ENCODE measurements at places on chromosomes 6 and 20.

GRCh38 chr6:99603421-99604165 lies 3.0 kb upstream of the PRDM13 start:
- DNase-seq = no peak

- DNase-seq = no peak
Measured at GRCh38 chr20:44040202-44040915, 125.7 kb downstream of the TOX2 start.

- DNase-seq = no peak
Measured at GRCh38 chr6:11779329-11780096, 910 bp upstream of the ADTRP start.

DNA sequence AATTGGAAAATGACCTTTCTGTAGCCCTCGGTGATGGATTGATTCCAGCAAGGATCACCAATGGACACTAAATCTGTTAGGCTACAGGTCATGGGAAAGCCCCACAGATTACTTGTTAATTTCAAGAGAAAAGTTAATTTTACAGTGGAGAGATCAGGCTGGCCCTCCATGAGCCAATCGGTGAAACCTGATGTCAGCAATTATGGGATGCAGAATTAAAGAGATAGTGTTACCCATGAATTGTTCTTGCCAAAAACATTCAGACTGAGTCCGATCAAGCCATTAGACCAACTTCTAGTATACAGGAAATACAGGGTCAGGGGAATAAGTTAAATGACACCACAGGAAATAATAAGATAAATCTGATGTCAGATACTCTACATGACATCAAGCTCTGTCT lies 214.9 kb upstream of the SYNDIG1 start:
- no peak for DNase-seq

DNA sequence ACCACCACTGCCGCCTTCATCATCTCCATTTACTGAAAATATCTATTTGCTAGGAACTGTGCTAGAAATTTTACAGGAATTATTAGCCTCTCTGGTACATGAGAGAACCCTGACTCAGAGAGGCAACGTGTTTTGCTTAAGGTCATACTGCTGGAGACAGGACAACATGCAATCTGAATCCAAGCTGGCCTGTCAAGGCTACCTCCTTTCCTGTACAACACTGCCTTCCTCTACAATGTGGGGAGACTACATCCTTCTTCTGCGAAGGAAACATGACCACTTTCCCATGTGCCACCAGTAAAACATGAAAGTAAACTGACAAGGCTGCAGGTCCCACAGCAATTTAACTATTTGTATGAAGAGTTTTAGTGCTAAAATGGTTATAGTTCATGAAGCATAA lies 200.9 kb downstream of the BACH2 start:
- no peak for DNase-seq

DNA sequence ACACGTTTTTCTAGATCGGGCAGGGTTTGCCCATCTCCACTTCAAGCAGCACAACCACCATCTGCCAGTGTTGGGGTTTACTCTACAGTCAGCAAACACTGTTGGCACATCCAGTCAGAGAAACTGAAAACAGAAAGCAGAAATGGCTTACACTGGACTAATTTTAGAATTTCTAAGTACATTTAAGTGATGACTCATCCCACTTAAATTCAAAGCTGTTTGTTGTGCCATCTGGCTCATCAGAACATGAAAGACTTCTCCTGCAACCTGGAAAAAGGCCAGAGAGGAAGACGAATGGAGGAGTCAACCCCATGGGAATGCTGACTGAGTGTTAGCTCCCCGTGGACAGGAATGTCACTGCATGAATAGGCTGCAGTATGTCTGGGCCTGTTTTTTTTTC lies 21.8 kb downstream of the FAM209B start:
- DNase-seq = peak; percentile 98

DNA sequence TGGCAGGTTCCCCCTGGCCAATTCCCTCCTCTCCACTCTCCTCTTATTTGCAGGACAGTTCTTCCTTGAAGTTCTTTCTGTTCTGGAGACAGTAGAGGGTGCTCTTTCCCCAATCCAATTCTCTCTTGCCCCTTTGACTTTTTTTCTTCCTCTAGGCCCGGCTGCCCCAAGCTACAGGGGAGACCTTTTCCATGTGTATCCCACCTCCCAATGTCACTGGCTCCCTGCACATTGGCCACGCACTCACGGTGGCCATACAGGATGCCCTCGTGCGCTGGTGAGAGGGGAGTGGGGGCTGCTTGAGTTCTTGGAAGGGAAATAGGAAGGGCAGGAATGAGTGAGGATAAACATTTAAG lies 1.5 kb downstream of the VARS2 start:
- peak; percentile 72 for DNase-seq

GRCh38 chr6:155528982-155529453 lies 73.4 kb upstream of the NOX3 start:
- peak; percentile 90 for DNase-seq

- DNase-seq = peak; percentile 73
Measured at GRCh38 chr6:100237821-100238220, 226.9 kb downstream of the SIM1 start.

GRCh38 chr6:14428269-14428668 lies 310.7 kb downstream of the CD83 start:
- no peak for DNase-seq

DNA sequence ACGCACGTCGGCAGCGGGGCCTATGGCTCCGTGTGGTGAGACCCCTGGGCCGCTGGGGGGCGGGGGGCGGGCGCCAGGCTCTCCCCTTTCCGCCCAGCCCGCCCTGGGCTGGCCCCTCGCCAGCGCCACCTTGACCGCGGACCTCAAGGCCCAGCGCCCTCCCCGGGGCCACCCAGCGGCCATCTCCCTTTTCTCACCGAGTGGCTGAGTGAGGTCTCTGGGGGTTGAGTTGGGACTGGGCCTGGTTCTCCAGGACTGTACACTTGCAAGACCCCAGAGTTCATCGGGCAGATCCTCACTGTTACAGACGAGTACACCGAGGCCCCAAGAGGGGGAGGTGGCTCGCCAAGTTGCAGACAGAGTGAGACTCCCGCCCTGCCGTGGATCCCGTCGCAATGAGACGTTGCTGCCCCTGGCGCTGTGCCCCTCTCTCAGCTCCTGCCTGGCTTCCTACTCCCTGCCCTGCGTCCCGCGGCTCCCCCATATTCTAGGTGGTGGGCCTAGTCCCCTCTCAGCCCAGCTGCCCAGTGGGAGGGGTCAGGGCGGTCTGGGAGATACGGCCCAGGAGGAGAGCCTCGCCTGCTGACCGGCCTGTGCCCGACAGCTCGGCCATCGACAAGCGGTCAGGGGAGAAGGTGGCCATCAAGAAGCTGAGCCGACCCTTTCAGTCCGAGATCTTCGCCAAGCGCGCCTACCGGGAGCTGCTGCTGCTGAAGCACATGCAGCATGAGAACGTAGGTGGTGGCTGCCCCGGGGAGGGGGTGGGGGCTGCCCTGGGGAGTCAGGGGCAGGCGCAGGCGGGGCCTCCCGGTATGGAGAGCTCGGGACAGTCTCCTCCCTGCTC lies 576 bp downstream of the MAPK13 start:
- no peak for DNase-seq

- DNase-seq = peak; percentile 85
Measured at GRCh38 chr6:34243901-34244884, 4.6 kb downstream of the SMIM29 start.

GRCh38 chr20:37388831-37389230 lies 42.9 kb downstream of the SRC start:
- DNase-seq = no peak

DNA sequence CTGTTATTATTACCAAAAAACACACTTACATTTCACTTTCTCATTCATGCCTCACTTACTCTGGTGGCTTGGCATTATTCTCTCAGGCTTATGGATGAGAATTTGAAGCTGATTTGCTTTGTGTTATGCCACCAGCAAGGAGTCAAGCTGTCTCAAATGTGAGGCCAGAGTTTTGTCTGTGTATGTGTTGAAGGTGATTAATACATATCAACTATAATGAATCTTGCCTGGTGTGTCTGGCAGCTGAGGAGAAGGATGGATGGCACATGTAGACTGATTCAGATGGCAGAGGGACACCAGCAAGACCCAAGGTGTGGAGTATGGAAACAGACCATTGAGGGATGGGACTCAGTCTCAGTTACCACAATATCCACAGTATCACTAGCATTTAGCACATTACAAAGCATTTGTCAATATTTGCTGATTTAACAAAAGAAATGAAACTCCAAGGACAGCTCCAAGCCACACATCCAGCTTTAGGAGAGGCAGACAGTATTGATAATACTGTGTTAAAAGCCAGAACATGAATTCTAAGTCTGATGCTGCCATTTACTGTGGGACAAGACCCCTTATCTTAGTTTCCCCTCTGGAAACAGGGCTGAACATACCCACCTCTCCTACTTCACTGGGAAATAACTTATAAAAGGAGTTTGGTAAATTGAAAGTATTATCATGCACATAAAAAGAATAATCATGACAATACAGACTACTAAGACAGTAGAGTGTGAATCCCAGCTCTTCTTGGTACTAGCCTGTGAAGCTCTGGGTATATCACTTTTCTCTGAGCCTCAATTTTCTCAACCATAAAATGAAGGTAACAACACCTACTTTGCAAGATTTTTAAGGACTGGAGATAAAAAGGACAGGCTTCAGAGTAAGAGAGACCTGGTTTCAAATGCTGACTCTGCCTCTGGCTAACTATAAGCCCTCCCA lies 11.2 kb downstream of the BCL2L1 start:
- no peak for DNase-seq

DNA sequence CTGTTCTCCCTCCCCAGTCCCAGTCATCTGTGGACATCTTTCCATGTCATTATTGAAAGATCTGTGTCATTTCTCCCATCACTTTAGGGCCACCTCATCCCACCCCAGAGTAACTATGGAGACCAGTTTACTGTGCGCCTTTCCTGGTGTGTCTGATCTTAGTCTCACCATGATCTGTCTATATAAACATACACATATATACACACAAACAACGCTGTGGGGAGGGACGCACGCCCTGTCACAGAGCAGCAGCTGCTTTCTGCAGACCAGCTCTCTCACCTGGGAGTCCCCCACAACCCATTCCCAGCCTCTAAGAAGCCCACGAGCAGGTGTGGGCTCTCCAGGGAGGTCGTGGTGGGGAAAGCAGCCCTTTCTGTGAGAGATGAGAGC lies 68.1 kb upstream of the TOX2 start:
- DNase-seq = no peak

DNA sequence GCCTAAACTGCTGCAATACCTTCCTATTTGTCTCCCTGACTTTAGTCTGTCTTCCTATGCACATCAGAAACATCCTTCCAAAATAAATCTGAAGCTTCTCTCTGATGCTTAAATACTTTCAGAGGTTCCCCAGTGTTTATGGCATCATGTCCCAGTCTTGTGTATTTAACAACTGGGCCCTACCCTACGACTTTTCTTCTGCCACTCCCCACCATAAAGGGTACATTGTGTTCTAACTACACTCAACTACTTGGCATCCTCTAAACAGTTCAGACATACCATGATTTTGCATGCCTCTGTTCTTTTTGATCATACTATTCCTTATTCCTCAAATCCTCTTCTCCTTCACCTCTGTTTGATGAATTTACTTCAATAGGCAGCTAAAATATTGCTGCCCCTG lies 143.0 kb upstream of the KCNK16 start:
- DNase-seq = no peak

DNA sequence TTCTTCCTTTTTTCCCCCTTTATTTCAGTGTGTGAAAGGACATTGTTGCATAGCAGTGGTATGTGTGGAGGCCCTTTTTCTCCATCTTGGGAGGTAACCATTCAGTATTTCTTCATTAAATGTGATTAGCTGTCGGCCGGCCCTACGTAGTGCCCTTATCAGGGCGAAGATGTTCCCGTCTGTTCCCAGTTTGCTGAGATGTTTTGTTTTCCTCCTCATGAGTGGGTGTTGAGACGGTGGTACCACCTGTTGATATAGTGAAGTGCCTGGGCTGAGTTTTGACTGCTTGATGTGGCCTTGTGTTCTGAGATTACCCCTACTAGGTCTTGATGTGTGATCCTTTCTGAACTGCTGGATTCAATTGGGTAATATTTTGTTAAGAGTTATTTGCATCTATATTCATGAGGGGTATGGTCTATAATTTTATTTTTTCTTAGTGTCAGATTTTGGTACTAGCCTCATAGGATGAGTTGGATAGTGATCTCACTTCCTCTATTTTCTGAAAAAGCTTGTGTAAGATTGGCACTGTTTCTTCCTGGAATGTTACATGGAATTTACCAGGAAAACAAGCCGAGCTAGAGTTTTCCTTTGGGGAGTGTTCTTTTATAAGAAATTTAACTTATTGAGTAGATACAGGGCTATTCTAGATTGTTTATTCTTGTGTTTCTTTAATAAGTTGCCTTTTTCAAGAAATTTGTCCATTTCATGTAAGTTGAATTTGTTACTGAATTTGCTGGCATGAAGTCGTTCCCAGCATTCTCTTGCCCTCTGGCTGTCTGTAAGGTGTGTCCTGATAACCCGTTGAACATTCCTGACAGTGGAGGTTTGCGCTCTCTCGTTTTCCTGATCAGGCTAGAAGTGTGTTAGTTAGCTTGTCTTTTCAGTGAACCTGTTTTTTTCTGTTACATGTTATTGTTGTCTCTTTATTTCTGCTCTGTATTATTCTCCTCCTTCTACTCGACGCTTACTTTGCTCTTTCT lies 4.3 kb downstream of the MTG2 start:
- peak; percentile 39 for DNase-seq

DNA sequence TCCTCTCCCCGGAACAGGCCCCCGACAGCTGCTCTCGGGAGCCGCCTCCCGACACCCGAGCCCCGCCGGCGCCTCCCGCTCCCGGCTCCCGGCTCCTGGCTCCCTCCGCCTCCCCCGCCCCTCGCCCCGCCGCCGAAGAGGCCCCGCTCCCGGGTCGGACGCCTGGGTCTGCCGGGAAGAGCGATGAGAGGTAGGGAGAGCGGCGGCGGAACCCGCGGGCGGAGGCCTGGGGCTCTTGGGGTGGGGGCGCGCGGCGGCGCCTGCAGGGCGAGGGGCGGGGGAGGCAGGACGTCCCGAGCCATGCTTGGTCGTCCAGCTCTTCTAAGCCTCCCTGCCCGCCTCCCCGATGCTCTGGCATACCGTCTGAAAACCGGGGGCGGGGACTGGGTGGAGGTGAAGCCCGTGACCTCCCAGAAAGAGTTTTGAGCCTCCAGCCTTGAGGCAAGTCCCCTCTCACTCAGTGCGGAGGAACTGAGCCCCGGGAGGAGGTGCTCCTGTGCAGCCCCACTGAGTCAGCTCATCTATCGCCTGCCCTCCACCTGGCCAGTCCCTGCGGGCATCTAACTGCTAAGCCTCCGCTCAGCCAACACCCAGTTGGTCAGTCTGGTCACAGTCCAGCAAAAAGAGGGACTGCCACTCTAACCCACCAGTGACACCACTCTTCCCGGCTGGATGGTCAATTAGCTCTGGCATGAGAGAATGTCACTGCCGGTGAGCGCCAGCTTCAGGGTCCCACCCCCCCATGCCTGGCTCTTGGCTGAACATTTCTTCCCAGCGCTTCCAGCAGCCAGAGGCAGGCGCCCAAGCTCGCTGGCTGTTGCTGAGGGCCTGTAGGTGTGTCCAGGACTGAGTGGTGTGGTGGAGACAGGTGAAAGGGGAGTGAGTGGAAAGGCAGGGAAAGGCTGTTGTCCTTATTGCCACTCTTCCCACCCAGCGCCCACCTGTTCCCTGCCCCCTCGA lies 482 bp downstream of the DDR1 start:
- DNase-seq = no peak

DNA sequence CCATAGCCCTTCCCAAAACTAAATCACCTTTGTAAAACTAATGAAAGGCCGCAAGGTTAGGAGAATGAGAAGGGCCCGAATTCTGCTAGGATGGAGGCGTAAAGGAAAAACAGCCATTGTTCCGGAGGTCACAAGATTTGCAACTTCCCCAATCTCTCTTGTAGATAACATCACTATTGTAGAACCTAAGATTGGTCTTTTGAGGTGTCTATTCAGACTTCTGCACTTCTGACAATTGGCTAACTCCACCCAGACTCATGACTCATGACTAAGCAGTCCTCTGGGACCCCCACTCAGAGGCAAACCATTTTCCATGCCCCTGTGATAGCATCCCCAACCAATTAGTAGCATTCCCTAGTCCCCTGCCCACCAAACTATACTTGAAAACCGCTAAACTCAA lies 210.5 kb upstream of the SHLD1 start:
- DNase-seq = no peak
